ENCODE measurements at places on chromosomes 12 and 14.

GRCh38 chr12:48901278-48901677, 24.0 kb downstream of the FKBP11 start:
- no peak for DNase-seq

DNA sequence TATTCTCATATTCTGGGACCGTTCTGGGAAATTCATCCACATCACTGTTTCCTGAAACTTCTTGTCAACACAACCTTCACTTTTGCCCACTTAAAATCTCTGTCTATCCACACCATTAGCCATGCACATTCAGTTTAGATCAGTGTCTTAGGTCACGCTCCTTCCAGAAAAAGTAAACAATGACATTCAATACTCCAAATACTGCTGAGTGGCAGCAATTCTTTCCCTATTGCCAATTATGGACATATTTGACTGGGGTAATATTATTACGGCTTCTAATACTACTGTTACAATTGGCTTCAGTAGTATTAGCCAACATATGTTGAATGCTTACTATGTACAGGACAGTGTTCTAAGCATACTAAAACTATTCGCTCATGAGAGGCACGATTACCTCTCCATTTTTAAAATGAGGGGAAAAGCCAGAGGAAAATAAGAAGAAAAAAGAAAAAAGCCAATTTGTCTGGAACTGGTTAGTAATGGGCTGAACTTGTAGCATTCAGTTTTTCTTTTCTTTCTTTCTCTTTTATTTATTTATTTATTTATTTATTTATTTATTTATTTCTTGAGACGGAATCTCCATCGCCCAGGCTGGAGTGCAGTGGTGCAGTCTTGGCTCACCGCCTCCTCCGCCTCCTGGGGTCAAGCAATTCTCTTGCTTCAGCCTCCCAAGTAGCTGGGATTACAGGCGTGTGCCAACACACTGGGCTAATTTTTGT, 23.4 kb downstream of the LTBR start:
- DNase-seq, result no peak

DNA sequence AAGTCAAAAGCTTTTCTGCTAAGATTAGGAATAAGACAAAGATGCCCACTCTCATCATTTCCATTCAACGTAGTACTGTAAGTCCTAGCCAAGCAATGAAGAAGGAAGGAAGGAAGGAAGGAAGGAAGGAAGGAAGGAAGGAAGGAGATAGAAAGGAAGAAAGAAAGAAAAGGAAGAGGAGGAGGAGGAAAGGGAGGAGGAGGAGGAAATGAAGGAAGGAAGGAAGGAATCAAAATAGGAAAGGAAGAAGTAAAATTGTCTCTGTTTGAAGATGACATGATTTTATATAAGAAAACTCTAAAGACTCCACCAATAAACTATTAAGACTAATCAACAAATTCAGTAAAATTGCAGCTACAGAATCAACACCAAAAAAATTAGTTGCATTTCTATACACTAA, 66.0 kb upstream of the DHRS4 start:
- no peak for DNase-seq

DNA sequence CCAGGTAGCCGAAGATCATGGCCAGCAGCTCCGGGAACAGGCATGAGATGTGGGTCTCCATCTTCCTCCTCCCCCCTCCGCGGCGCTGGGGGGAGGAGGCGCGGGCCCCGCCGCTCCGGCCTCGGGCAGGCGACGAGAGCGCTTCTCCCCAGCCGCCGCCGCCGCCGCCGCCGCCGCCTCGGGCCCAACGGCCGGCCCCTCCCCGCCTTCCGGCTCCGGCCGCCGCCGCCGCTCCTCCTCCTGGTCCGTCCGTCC, 448 bp downstream of the FBXL14 start:
- peak; percentile 64 for DNase-seq

GRCh38 chr12:117228239-117228638, 38.0 kb upstream of the FBXO21 start:
- no peak for DNase-seq

DNA sequence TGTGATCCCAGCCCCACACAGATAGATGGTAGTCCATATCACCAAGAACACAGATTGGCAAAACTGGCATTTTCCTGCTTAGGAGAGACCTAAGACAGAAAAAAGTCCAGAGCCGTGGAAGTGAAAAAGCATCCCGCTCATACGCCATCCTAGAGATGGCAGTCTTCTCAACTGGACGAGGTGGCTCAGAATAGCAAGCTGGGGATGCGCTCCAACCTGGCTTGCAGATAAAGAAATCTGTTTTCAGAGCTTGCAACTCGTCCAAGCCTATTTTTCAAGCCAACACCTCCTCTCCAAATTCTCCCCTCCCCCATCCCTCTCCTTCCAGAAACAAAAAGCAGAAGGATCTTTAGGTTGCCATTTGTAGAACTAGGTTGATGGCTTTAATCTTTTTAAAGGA, 74.3 kb upstream of the OTX2 start:
- DNase-seq, result no peak

DNA sequence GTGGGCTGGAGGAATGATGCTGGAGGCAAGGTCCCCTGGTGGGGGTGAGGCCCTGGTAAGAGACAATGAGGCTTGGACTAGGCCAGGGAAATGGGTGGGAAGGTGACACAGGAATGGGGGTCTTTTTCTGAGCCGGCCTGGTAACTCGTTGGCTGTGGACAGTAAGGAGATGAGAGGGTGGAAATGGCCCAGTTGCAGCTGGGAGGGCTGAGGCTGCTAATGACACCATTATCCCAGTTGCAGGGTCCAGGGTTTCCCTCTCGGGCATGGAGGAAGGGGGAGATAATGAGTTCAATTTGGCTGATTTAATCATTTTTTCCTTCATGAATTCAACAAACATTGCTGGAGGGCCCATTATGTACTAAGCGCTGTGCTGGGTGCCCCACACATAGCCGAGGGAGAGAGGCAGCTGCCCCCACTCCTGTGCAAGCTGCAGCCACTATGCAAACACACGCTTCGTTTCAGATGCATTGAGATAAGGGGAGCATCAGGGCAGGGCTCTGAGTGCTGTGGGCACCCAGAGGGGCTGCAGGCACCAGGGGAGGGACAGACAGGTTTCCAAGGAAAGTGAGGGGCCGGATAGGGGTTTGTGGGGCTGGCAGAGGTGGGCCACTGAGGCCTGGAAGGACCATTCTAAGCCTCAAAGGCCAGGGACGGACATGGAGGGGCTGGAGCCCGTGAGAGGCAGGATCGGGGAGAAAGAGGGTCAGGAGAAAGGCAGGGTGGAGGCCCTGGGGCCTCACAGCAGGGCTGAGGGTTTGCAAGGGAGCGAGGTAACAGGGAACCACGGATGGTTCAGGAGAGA, 43.2 kb upstream of the MEG3 start:
- no peak for DNase-seq

DNA sequence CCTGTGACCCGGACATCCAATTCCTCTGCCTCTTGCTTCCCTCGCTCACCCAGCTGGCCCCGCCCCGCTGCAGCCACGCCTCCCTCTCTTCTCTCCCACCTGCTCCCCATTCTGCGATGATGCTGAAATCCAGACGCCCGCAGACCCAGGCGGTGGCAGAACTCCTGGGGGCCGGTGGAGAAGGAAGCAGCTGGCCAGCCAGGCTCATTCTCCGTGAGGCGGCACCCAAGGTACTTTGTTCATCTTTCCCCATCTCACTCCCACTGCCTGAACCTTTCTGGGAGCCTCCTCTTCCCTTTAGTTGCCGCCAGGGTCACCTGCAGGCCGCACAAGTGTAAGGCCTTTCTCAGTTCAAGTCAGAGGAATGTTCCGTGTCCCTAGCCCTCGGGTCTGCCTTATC, 35.7 kb downstream of the FOXN4 start:
- no peak for DNase-seq

- DNase-seq, result no peak
These were observed 47.4 kb upstream of the BTG1 start for GRCh38 chr12:92193063-92193462.

GRCh38 chr14:68210729-68211299, 391.2 kb downstream of the RAD51B start:
- DNase-seq, result peak; percentile 100

DNA sequence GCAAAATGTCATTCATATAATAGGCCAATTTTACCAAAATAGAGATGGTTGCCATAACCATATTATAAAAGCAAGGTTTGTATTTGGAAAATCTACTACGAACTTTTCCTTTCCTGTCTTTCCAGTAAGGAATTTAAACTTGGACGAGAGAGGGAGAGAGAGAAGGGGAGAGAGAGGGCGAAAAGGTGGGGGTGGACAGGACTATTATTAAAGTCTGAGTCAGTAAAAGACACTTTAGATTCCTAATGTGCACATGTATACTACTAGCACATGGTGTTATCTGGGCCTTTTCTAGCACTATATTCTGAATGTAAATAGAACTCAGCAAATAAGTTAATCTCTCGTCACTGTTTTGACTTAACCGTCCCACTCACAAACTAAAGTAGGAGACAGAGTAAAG, 30.4 kb upstream of the FBLN5 start:
- DNase-seq, result no peak

DNA sequence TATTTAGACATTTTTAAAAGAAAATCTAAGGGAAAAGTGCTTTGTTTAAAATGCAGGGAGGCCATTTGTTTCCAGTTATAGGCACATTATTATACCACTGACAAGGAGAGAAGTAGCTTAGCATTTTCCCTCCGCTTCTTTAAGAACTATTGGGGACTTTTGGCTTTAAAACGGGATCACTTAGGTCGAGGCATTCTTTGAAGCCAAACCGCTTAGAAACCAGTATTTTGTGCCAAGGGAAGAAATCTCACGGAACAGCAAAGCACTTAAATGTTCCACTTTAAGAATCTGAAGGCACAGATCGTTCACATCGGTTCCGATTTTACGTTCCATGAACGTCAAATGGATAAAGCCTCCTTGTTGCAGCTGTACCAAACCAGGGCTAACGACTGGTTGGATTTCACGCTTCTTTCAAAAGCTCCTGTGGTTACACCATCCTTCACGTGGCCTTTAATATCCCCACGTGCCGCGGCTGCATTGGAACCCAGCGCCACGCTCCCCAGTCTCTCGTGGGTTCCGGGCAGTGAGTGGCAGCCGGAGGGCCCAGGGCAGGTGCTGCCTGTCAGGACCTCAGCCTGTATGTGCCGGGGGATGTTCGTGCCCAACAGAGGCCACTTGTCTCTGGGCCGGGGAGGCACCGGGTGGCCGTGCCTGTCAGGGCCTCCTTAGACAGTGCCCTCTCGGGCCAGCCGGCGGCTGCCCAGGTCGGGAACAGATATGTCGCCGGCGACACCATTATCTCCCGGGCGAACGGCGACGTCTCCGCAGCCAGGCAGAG, 195.4 kb downstream of the KIF26A start:
- no peak for DNase-seq

DNA sequence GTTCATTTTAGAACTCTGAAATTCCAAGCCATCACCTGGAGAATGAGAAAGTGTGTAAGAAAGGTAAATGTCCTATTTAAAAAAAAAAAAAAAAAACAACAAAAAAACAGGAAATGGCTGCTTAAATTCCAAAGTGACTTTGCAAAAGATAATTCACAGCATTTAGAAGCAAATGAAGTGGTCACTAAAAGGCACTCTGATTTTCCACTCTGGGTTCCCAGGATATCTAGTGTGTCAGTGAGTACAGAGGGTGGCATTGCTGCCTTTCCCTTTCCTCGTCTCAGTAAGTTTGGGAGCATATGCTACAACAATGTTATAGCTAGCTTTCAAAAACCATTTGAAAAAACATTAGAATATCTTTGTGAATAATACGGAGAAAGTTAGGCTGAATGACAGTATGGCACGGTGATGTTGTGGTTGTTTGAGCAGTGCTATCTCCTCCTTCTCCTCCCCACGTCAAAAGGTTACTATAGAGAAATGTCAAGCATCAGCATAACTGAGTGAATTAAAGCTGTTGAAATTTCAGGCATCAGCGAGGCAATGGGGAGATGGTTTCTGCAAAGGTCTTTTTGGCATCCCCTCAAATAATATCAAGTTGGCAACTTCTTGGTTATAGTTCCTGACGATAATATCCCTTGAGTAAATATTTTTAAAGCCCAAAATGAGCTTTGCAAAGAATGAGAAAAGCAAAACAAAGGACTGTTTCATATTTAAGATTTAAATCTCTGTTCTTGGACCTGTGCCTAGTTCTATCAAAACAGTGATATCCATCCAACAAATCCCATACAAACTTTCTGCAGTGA, 164.5 kb upstream of the E2F7 start:
- no peak for DNase-seq

GRCh38 chr12:89676930-89677329, 31.7 kb downstream of the ATP2B1 start:
- DNase-seq, result no peak

GRCh38 chr12:57340104-57340503, 89.1 kb upstream of the STAC3 start:
- peak; percentile 57 for DNase-seq

GRCh38 chr12:132454193-132454932, 35.6 kb upstream of the FBRSL1 start:
- DNase-seq, result no peak

- DNase-seq, result no peak
These were observed 41.9 kb downstream of the SLC6A12 start for GRCh38 chr12:171743-172676.

GRCh38 chr14:100653409-100653808, 66.2 kb upstream of the BEGAIN start:
- DNase-seq, result no peak

- DNase-seq, result no peak
These were observed at the start of gene KRT4 for GRCh38 chr12:52813885-52814709. Gene KRT4, minus strand, starts transcription at chr12:52814116. Its CDS starts 58 bp downstream, at chr12:52814058.

DNA sequence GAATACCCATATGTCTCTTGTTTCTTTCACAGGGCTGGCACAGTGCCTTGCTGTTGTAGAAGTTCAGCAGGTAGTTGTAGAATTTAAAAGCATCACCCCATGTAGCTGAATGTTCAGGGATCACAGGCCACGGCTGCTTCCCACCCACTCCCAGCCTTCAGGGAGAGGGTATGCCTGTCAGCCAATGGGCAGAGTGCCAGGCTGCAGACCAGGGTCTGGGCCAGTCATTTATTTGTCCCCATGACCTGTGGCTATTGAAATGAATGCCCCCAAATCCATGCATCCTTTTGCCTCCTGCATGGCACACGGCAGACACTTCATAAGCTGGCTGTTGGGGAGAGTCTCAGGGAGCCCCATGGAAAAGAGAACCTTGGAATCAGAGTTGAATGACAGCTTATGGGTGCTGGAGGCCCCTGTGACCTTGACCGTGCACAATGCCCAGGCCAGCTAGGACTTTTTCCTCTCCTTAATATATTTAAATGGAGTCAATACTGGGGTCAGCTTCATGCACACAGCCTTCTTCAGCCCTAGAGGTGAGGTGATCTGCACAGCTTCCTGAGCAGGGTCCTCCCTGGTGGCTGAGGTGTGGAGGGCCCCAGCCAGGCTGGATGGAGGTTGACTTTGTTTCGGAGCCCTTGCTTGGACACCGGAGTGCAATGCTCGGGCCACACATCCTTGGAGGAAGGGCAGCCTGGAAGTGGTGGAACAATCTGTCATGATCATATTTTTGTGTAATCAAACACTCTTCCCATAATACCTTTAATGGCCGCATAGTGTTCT, 45.3 kb downstream of the PRMT8 start:
- no peak for DNase-seq
